Body of pancreas (tissue), 4 donors: ENCODE measurements at places on chromosomes 2 and 18. TPM values are rescaled to one million over a fixed set of nuclear protein-coding genes. Genes with fewer than 3 reads are reported as not detected.

DNA sequence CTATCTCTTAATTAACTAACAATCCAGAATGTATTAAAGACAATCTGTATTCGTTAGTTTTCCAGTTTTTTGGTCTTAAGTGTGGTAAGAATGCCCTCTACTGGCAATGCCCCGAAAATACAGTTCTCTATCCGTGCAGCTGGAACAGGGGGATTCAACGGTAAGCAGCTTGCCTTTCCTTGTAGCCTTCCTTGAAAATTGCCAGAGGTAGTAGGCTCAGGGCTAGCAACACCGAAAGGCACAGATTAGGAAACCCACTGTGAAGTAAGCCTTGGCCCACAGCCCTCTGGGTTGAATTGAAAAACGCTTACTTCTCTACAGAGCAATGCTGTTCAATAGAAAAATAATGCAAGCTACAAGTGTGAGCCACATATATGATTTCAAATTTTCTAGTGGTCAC is 17.1 kb upstream of the VPS4B start:
- DNase-seq = peak; percentile 57

GRCh38 chr2:228919808-228920207 is 351.3 kb downstream of the PID1 start:
- DNase-seq = no peak

DNA sequence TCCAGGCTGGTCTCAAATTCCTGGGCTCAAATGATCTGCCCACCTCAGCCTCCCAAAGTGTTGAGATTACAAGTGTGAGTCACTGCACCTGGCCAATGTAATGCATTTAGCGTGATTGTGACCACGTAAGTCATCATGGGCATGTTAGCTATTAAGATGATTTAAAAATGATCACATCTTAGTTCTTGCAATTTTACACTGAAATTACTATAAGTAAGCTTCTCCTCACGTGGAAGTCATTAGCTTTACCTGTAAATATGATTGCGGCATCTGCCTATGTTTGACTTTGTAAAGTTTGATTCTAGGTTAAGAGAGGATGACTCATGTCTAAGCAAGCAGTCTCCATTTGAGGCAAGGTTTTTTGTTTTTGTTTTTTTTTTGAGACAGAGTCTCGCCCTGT is 85.5 kb downstream of the PMAIP1 start:
- DNase-seq = no peak

- no peak for DNase-seq
Observed at GRCh38 chr2:217086038-217086522, 226.2 kb upstream of the TNP1 start.

DNA sequence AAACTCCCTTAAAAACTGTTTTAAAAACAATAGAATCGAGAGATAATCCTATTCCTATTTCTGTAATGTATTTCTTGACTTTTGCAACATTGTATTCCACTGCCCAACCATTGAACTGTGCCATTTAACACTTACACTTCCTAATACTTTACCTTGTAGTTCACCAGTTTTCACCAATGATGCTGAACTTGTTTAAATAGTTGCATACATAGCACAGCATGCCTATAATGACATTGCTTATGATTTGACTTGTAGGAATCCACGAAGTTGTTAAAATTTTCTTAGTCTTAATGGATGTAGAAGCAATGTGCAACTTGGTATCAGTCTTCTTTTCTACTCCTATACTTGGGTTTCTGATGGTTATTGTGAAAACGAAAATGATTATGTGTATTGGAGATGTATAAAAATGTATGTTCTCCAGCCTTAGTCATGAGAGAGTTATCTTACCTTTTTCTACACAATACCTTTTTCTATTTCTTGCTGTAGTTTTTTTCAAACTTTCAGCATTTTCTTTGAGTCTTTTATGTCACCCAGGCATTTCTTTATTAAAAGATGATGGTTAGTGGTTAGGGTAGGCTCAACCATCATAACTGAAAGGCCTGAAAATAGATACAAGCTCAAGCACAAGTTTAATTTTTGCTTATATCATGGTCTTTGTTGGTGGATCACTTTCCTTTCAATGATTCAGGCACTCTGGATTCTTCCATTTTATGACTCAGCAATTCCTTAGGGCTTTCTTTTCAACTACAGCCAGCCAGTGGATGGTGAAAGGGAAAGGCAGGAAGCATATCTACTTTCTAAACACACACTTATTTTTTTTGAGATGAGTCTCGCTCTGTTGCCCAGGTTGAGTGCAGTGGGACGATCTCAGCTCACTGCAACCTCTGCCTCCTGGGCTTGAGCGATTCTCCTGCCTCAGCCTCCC is 9.4 kb downstream of the GPD2 start:
- DNase-seq = no peak

Gene PRKAG3
- not detected for total RNA-seq

Gene FZD7
- 0.66 TPM for total RNA-seq
